ENCODE measurements at places on chromosomes 13 and 19.

GRCh38 chr13:80361298-80361697 is 20.4 kb upstream of the SPRY2 start:
- no peak for DNase-seq

DNA sequence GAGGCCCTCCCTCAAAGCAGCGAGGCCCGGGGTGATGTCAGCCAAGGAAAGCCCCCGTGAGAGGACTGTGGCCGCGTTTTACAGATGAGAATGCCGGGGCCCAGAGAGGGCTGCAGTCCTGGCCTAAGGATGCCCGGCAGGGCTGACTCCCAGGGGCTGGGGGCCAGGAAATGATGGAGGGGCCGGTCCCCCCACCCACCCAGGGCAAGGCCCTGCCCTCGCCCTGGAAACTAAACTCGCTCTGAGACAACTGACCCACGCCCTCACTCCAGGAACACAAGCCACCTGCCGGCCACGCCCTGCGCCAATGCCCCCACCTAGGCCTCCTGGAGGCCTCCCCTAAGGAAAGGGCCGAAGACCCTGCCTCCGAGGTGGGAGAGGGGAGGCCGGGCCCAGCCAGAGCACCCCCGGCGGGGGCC is 7.2 kb downstream of the ZBTB7A start:
- DNase-seq = no peak

DNA sequence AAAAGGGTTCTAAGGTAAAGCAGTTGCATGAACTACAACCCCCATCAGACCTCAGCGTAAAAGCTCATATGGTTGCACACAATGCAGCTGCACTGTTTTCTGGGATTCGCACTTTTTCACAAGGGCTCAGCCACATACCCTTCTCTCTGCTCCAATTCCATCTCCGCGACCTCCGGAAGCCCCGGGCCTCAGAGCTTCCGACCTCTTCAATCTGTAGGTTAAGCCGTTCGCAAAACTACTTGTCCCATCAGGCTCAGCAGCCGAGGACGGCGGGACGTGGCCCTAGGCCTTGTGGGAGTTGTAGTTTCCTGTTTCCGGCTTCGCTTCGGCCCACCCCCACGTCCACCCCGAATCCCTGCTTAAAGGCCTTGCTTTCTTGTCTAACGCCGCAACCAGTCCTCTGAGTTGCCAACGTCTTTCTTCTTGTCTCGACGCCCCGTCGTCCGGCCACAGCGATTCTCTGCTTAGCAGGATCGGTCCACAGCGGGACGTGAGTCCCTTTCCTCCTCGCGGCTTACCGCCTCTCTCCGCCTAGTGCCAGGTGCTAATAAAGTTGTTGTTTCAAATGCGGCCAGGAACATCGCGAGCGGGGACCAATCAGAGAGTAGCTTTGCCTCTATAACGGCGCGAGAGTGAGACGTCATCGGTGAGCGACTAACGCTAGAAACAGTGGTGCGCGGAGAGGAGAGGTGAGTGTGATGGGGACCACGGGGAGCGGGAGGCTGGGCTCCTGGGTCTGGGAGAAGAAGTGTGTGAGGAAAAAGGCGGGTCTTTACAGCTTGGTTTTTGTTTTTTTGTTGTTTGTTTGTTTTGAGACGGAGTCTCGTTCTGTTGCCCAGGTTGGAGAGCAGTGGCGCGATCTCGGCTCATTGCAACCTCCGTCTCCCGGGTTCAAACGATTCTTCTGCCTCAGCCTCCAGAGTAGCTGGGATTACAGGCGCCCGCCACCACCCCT is at the start of the genes PRPF31 and TFPT:
TSS of gene PRPF31 (plus strand) at position 646 of the 955 bp plus-strand sequence. CDS start 2,525 bp downstream, outside the sequence.
TSS of gene TFPT (minus strand) at position 549 of the 955 bp plus-strand sequence. CDS start at position 161, 388 bp downstream.
- DNase-seq = peak; percentile 96

- DNase-seq = no peak
These were observed 24.9 kb upstream of the MEDAG start for GRCh38 chr13:30881191-30881651.

DNA sequence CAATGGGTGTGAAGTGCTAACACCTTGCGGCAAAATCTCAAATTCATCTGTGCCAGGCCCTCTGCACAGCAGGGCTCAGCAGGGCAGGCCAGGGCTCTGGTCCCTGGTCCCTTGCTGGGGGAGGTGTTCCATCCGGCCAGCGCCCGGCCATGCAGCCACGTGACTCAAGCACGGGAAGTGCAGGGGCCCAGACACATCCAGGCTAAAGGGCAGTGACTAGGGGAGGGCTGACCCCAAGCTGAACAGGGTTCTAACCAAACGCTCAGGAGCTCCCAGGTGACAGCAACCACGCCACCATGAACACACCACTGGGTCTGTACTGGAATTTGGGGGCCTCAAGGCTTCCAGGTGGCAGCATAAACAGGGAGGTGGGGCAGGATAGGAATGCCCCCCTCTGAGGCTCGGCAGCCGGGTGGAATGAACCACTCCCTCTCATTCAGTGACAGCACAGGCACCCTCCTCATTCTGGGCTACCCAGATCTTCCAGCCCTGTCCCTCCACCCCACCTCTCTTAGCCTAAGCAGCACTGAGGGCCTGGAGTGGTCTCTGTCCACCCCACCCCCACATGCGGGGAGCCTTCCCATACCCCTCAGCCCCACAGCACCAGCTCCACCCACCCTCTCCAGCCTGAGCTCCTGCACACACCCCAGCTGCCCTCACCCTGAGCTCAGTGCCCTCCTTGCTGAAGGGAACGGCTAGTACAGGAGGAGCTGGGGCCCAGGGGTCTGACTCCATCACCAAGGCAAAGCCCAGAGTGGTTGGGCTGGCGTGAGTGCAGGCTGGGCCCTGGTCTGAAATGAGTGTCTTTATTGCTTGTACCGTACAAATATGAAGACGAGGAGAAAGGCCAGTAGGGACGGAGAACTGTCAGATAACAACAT is 5.3 kb upstream of the CCNP start:
- no peak for DNase-seq
